CD8-positive, alpha-beta T cell (primary cell): ENCODE measurements at places on chromosomes 3 and 15.
A peak's percentile ranks its signal among the peaks of the same experiment; 100 is the strongest.

DNA sequence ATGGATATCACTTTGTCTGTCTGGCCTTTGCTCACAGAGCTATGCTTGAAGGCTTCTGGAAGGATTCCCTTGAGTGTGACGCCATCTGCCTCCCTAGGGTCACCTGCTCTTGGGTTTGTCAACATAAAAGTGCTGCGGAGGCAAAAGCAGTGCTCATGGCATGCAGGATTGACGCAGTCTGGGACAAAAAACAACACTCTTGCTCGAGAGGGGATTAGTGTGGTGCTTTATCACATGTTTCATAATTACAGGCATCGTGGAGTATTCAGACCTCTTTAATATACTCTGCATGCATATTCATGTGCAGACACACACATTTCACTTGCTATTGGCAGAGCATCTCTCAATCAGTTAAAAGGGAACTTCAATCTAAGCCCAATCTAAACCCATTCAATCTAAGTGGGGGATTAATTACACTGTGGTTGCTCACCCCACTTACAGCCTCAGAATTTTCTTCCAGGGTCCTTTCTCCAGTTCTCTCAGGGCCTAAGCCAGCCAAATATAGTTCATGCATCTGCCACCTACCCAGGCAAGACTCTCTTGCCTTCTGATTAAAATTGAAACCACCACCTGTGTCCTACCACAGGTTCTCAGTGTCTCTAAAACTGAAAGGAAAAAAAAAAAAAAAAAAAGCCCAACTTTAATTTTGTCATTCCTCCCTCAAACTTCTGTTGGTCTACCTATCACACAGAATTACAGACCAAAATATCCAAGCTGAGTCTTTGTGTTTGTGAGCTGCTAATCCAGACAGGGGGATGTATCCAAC lies 75.6 kb downstream of the BFSP2 start:
- no peak for DNase-seq

GRCh38 chr3:47310391-47310790 lies 27.6 kb downstream of the KLHL18 start:
- no peak for DNase-seq

DNA sequence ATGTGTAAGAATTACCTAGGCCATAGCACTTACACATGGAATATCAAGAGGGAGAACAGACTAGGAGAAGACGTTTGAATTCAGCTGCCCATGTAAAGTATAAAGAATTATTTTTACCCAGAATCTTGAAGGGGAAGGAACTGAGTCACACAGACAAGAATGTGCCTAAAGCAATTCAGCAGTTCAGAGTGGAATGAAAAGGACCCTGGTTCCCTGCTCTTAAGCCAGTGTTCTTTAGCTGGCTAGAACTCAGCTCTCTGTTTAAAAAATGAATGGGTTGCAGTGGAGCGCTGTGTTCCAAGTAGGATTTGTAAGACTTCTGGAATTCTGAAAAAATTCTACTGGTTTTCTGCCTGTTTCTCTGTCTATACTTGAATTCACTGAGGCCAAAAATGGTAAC lies 440.2 kb downstream of the LPP start:
- no peak for DNase-seq

DNA sequence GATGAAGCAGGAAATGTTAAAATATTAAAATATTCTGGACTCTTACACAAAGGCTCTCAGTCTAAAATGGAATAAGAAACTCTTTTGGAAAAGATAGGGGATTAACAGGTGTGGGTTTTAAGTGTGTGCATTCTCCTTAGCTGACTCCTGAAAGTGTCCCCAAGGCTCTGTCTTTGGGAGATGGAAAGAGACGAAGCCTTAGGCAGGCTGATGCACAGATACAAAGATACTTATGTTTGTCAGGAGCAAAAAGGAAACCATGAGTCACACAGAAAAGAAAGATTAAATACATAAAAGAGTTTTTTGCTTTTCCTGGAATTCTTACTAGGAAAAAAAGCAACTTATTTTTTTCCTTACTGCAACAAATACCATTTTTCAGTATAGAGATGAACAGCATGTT lies 23.8 kb upstream of the ABI3BP start:
- DNase-seq = no peak

DNA sequence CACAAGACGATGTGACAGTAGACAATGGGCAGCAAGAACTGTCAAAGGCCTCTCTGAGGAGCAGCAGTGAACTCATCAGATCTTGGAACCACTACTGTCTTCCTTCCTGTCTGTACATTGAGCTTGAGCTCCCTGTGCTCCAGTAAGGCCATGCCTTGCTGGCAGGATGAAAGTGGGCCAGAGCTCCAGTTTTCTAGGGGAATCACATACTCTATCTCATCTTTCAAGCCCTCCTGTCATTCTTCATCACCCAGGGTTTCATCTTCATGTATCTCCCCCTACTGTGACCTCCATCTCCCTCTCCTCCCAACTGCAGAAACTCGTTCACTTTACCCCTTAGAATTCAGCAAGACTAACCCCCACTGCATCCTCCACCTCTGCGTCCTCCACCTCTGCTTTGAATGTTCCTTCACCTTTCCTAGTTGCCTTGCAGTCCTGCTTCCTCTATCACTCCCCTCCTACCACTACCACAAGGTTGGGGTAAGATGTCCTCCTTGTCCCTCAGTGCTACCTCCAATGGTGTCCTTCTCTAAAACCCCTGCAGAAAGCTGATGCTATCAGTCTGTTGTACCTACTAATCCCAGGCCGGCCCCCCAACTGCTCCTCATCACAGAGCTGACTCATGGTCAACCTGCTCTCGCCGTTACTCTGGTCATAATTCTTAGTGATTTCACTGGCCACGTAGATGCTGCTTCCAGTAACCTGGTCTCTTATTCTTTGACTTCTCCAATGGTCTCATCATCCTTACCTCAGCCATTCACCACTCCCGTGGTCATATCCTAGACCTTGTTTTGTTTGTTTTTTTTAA lies 22.3 kb downstream of the NKIRAS1 start:
- DNase-seq = no peak

DNA sequence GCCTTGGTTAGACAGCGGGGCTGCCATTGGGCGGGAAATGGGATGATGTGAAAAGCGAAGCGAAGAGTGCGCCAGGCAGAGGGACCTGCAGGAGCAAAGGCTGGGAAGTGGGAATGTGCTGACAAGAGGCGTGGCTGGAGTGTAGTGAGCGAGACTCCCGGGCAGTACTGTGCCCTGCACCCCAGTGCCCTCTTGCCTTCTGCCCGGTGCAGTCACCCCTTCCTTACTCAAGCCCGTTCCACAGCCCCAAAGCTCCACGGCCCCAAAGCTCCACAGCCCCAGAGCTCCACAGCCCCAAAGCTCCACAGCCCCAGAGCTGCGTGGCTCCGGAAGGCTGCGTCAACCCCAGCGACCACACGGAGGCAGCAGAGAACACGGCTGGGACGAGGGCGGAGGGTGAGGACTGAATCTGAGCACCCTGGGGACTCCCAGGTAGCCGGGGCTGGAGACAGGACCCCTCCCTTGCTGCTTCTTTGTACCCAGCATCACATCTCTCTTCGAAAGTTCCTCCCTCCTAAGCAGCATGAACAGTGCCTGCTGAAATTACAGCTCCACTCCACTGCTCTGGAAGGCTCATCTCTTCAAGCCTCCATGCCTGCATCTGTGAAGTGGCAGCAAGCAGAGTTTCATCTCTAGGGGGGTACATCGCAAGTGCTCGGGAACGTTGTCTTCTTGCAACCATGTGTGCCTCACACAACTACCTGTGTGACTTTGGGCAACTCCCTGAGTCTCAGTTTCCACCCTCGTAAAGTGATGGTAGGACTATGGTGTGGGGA lies 108.9 kb downstream of the FBLN2 start:
- DNase-seq = peak; percentile 61

DNA sequence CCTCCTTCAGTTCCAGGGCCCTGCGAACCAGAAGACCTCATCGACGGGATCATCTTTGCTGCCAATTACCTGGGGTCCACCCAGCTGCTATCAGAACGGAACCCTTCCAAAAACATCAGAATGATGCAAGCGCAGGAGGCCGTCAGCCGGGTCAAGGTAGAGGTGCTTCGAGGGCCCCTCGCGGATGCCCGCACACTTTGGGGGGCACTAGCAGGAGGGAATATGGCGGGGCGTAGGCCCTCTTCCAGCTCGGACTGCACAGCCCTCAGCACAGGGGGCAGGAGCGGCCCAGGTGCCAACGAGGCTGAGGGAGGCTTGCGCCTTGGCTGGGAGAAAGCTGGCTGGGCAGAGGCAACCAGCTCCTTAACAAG lies 176.6 kb downstream of the NSMCE3 start:
- no peak for DNase-seq

DNA sequence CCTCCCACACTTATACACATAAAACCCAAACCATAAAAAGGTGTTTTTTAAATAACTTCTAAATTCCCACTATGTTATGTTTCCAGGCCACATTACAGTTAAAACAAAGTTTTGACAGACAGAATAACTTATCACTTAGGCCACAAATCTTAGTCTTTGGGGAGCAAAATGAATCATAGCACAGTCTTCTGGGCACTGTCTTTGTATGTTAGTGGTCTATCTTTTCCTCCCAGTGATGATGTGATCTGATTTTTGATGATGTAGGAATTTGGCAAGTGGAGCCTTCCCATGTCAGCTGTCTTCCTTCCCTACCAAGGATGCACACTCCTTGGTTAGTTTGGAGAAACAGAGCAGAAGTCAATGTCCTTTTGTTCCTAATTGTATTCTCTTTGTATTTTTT lies 67.3 kb downstream of the THSD4 start:
- no peak for DNase-seq

DNA sequence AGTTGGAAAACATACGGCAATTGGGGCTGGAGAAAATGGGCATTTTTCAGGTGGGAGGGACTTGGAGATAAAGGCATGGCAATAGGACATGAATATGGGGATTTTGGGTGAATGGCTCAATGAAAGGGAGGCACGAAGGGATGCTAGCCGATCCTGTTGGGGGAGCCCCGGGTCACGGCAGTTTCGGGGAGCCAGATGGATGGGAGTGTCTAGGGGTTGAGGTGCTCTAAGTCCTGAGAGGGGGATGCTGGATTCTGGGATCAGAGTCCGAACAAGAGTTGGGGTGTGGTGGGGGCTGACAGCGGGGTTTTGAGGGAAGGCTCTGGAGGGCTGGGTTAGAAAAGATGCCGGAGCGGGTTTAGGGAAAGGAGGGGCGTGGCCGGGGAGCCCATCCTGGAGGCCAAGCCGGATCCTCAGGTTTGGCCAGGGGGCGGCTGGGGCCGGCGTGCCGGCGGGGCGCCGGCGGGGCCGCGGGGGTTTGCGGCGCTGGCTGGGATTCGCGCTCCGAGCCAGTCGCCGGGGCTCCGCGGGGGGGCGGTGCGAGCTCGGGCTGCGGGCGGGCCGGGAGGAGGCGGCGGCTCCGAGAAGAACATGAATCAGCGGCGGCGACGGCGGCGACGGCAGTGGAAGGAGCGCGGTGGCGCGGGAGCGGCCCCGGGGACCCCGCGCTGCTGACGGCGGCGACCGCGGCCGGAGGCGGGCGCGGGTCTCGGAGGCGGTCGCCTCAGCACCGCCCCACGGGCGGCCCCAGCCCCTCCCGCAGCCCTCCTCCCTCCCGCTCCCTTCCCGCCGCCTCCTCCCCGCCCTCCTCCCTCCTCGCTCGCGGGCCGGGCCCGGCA lies at the start of gene TYRO3:
TSS of gene TYRO3 (plus strand) at position 813 of the 839 bp plus-strand sequence. CDS start 46 bp downstream, outside the sequence.
- peak; percentile 82 for DNase-seq

DNA sequence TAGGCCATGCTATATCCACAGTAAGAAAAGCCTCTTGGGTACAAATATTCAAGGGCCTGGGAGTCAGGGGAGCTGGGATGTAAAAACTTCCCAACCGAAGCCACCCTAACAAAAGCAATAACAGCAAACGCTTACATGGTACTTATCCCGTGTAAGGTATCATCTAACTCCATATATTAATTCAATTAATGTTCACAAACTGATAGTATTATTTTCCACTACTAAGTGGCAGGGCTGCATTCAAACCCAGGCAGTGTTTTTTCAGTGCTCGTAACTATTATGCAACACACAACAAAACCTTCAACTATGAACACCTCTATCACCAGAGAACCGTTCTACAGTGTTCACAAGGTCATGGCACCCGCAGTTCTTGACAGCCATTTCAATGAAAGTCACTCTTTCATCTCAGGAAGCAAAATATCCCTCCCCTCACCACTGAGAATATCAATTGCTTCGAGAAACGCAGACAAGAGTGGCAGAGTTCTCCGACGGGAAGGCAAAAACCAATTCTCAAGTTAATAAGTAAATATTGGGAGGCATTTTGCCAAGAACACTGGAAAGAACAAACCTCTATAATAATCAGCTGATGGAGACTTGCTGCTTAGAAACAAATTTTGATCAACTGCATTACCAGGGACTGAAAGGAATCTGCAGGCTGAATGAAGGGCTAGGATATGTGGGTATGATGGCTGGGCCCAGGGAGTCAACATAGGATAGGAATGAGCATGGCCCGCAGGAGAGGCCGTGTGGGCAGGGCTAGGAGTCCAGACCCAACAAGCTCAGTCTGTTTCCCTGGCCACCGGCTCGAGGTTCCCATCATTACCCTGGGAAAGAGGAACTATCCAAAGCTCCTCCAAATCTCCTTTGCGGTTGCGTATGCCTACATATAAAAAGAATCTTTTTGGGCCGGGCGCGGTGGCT lies 72.3 kb downstream of the XXYLT1 start:
- DNase-seq = no peak

DNA sequence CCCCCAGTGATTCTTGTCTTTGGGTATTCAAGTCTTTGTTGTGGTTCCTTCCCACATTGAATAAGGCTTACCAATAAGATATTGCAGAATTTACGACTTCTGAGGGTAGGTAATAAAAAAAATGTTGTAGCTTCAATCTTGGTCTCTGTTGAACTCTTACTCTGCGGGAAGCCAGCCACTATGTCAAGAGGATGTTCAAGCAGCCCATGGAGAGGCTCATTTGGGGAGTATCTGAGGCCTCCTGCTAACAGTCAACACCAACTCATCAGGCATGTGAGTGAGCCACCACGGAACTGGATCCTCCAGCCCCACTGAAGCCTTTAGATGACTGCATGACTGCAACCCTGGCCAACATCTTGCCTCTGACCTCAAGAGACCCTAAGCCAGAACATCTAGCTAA lies 3.2 kb upstream of the TBC1D23 start:
- DNase-seq = no peak

GRCh38 chr3:81743096-81744025 lies 18.1 kb downstream of the GBE1 start:
- no peak for DNase-seq

DNA sequence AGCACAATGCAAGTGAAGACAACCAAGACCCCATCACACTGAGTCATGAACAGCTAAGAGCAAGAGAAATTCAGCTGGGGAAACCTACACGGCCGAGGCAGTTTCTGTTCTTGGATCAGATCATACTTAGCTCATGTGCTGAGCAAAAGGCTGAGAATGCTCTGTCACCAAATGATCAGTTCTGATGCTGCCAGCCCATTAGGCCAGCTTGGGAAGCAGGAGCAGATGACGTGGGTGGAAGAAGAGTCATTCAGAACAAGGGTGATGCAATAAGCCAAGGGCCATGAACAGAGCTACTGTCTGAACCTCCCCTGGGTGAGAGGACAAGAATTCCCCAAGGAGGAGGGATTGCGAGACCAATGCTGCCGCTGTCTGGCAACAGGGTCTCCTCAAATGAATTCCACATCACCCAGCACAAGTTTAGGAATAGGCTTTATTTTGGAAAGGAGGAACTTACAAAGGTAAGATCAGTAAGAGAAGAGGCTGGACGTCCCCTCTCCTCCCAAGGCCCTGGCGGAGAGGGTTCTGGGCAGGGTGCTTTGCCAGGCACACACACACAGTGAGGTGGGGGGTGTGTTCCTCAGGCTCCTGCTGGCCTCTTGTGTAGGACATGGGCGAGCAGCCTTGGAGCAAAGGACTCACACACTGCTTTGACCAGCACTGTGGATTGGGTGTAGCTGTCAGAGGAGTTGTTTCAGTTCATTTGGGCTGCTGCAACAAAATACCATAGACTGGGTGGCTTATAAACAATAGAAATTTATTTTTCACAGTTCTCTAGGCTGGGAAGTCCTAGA lies 65.6 kb upstream of the CTXND1 start:
- DNase-seq = no peak
